ENCODE measurements at places on chromosomes 6 and 20.
A peak's percentile ranks its signal among the peaks of the same experiment; 100 is the strongest.

GRCh38 chr20:42678895-42679294 is 510.8 kb downstream of the PTPRT start:
- no peak for DNase-seq

- DNase-seq, result no peak
Measured at GRCh38 chr20:8005575-8006366, 13.8 kb downstream of the TMX4 start.

GRCh38 chr6:22008248-22008836 is 288.5 kb downstream of the PRL start:
- no peak for DNase-seq

DNA sequence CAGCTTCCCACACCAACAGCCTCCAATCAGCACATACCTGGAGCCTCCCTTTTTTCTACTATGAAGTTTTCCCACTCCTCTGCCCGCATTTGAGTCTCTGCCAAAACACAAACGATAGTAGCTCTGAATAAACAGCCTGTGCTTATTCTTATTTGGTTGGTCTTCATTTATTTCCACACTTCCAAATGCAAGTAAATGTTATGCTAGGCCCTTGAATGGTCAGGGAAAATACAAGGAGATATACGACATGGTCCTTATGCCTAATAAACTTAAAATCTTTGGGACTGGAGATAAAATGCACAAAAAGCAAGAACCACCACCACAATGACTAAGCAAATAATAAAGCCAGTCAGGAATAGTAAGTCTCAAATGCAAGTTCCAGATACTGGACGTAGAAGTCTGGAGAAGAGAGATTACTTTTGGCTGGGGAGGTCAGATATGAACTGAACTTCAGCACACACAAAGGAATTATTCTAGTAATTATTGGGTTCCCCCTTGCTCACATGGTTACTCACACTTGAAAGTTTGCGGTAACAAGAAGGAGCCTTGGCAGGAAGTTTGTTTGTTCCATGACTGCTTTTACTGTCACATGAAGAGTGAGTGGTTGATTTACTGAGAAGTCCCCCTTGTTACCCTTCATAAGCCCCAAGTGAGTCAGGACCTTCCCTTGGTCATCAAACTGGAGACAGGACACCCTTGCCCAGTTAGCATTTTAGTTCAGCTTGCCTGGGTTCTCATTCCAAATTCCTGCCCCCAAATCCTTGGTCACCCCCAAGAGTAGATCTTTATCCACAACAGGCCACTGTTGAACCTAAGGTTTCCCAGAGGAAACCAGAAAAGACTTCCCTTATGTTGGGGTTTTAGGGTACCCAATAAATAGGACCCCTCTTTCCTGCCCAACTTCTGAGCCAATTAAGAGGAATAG is 511.2 kb upstream of the JARID2 start:
- DNase-seq, result no peak

DNA sequence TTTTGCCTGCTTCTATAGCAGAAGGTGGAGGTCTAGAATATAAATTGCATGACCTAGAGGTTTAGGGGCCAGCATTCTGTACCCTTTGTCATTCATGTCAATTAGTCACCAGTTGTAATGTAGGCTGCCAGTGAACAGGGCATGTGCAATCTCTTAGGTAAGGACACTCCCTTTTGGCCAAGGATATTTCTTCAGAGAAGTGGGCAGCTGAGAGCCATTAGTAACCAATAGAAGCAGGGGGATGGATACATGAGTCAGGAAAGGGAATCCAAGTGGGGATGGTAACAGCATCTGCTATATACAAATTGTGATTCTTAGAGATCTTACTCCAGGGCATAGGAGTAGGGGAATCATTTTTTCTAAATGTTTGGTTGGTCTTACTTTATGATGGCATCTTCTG is 494.2 kb upstream of the JAG1 start:
- DNase-seq, result no peak

GRCh38 chr6:96659084-96659845 is 96.3 kb downstream of the FHL5 start:
- no peak for DNase-seq

GRCh38 chr20:43919686-43920403 is 5.2 kb downstream of the TOX2 start:
- no peak for DNase-seq

DNA sequence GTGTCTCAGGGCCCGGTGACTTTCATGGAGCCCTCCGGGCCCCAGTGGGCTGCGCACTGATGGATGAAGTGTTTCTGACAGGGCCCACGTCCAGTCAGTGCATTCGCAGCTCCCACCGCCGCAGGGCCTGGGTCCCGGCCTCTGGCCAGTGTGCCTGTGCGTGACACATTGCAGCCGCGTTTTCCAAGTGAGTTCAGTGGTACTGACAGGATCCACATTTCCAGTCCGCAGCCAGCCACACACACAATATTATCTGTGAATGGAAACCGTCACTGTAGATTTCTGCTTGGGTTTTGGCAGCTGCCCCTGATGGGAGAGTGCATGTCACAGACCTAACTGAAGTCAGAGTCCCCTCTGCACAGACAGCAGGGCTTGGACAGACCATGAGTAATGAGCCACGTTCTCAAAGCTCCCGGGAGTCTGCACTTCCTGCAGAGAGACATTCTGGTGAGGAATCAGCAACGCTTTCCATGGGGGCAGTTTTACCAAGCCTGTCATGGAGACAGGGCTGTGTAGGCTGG is 171.4 kb downstream of the MYLK4 start:
- no peak for DNase-seq

- DNase-seq, result no peak
Measured at GRCh38 chr6:13488015-13488895, 855 bp upstream of the GFOD1 start.

DNA sequence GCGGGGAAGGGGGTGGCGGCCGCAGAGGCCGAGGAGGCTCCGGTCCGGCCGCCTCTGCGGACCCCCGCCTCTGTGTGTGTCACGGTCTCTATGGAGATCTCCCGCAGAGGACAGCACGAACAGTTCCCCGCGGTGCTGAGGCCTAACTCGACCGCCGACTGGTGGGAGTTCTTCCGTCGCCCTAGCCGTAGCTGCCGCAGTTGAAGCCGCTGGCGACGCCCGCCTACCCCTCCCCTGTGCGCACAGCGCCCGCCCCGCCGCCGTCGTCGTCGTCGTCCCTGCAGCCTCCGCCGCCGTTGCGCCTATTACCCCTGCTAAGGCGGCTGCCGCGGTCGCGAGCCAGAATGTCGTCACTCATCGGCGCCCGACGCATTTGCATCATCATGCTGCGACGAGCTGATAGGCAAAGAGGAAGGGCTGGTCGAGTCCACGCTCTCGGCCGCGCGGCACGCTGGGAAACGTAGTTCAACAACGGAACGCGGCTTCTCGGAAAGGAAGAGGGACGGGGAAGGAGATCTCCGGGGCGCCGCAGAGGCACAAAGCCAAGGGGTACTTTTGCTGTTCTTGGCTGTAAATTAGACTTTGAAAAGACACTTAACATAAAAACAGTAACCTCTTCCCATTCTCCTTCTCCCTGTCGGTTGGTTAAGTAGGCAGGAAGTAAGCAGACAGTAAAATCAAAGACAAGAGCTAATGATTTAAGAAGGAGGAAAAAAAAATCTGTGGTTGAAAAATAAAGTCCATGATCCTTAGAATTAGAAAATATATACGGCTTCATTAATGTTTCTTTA is at the start of gene NUP153:
NUP153 (minus strand) TSS at position 346 of the 791 bp plus-strand sequence. CDS start 538 bp downstream, outside the sequence.
- DNase-seq, result peak; percentile 100

- DNase-seq, result no peak
Measured at GRCh38 chr6:47303342-47303741, 6.4 kb downstream of the TNFRSF21 start.

- no peak for DNase-seq
Measured at GRCh38 chr20:63080411-63080810, 73.6 kb upstream of the BHLHE23 start.

DNA sequence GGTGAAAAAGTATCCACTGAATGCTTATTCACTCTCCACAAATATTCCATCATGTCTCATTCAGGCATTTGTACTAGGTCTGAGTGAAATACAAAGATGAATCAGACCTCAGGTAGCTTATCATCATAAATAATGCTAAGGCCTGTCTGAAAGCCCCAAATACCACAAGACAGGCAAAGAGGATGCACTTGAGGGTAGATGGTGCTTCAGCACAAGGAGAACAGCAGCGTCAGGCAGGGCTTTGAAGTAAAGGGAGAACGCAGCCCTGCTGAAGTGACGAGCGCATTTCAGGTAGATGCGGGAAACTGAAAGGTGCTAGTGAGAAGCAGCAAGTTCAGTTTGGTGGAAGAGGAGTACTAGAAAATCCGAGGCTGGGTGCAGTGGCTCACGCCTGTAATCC is 38.7 kb downstream of the MAP3K5 start:
- DNase-seq, result no peak

GRCh38 chr6:47098570-47098993 is 56.5 kb upstream of the ADGRF1 start:
- no peak for DNase-seq

DNA sequence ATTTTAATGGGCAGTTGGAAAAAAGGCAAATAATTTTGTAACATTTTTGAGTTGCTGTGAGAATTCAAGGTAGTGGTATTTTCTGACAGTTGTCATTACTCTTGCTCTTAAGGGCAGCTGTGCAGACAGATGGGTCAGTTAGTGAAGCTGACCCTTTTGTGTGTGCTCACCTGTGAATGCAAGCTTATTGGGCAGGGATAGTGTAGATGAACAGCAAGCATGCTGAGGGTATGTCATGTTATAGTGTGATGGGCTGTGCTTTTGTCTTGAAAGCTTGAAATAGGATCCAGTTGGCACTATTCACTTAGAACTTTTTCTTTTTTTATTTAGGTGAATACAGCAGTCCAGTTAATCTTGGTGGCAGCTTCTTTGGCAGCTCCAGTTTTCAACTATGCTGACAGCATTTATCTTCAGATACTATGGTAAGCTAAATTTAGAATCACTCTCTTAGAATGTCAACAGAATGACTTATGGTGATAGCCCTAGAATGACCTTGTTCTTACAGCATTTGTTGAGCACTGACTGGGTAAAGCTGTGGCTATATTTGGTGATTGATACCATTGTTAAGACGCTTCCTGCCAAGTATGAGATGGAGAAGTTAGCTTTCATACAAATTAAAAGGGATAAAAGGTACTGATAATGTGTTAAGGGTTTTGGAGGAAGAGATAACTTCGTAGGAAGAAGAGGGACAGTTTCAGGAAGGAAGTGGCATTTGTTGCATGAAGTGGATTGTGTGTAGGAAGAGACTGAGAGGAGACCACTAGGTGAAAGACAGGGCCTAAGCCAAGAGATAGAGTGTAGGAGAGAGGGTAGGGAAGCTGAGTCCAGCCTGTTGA is 19.5 kb downstream of the LRRN4 start:
- no peak for DNase-seq

DNA sequence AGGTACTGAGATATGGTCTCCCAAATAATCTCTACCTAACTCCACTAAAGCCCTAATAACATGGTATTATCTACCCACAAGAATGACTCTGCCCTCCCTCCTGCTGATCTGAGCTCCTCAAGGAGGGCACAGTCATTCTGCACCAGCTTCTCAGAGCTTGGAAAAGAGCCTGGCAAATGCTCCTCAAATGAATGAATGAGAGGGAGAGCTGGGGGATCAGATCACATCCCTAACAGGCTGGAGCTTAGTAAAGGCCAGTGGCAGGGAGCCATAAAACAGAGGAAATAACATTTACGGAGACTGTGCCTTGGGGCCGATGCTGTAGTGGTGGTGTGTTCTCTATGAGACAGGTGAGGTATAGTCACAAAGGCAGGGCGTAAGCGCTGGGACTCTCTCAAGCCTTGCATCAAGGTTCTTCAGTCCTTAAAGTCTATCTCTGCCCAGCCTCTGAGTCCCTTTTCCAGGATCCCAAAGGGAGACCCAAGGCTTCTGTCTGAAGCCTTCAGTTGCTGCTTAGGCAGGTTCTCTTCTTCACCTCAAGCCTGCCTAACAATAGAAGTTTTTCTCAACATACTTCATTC is 7.2 kb upstream of the NNAT start:
- no peak for DNase-seq

DNA sequence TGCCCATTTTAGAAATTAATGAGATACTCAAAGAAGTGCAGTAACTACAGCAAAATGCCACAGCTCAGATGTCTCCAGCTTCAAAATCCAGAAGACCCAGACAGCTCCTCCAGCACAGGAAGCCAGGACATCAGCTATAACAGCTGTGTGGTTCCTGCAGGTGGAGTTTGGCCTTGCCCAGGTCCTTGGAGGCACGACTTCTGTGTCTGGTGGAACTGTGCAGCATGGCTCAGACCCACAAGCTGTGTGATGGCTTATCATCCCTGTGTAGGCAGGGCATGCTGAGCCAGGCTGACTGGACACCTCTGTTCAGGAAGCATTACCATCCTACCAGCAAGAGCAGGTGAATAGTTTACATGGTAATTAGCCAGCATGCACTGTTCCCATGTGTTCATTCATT is 26.5 kb upstream of the CD93 start:
- DNase-seq, result no peak

DNA sequence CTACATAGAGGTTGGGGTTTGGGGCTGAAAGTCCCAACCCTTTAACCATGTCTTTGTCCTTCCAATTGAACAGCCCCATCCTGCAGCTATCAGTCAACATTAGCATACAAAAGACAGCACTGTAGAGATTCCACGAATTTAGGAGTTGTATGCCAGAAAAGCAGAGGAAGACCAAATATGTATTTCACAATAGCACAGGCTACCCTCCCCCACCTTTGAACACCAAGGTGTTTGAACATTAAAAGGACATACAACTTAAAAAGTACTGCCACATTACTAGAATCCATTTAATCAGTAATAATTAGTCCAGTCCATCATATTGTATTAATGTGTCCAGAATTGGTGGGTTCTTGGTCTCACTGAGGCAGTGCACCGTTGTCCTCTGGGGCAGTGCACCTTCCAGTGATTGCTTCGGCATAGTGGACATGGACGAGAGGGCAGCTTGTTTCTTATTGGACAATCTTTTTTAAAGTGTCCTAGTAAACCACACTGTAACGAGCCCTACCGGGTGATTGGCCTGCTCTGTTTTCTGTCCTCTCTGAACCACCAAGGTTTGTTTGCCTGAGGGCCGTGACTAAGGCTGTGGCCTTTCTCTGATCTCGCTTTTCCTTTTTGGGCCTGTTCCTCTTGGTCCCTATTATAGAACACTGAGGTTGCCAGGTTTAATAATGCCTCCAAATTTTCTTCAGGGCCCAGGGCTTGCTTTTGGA is 36.4 kb downstream of the GSTA4 start:
- no peak for DNase-seq

DNA sequence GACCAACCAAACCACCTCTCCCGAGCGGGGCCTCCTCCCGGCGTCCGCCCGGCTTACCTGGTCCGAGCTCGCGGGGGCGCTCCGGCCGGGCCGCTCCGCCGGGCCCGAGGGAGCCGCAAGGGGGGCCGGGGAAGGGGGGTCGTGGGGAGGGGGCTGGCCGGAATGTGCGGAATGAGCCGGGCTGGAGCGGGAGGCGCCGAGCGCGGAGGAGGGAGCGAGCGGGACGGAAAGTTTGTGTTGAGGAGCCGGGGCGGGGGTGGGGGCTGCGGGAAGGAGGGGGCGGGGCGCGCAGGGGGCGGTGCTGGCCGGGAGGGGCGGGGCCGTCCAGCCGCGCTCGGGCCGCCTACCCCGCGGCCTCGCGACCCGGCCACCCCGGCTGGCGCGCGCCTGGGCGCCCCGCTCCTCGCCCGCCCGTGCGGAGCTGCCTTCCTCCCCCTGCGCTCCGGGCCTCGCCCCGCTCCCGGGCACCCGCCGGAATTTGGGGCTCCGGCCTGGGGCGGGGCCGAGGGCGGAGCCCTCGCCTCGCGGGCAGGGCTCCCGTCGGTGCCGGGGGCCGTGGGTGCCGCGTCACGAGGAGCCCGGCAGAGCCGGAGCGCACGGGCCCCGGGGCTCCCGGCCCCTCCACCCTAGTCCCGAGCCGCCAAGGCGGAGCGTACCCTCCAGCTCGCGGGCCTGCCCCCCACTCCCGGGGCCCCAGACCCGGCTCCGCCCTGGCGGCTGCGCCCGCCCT is at the start of gene TEAD3:
TEAD3 (minus strand) TSS at position 239 of the 730 bp plus-strand sequence.
- DNase-seq, result peak; percentile 80

- no peak for DNase-seq
Measured at GRCh38 chr6:82691997-82692396, 328.4 kb downstream of the TPBG start.

Data from progenitor cell of endocrine pancreas (in vitro differentiated cells).